Foreskin keratinocyte (primary cell): ENCODE measurements at places on chromosomes 12 and 14. TPM values are rescaled to one million over a fixed set of nuclear protein-coding genes. Genes with fewer than 3 reads are reported as not detected.

Gene NPFF
- polyA plus RNA-seq: 0.18 TPM in 1 of 2 replicates, not detected in the other

Gene LALBA
- not detected in 2 replicates for polyA plus RNA-seq

Gene PRH2
- not detected in 2 replicates for polyA plus RNA-seq

- no peak for DNase-seq
Measured at GRCh38 chr14:22084393-22085281, 411.0 kb upstream of the OR4E1 start.

- no peak for DNase-seq
Measured at GRCh38 chr14:100554082-100554677, 33.0 kb downstream of the BEGAIN start.

- DNase-seq: peak; percentile 84
Measured at GRCh38 chr12:89960011-89960507, 251.4 kb upstream of the ATP2B1 start.

GRCh38 chr14:103630364-103631108 is 1.5 kb downstream of the KLC1 start:
- DNase-seq: no peak

- no peak for DNase-seq
Measured at GRCh38 chr12:119729871-119730270, 61.9 kb downstream of the PRKAB1 start.

DNA sequence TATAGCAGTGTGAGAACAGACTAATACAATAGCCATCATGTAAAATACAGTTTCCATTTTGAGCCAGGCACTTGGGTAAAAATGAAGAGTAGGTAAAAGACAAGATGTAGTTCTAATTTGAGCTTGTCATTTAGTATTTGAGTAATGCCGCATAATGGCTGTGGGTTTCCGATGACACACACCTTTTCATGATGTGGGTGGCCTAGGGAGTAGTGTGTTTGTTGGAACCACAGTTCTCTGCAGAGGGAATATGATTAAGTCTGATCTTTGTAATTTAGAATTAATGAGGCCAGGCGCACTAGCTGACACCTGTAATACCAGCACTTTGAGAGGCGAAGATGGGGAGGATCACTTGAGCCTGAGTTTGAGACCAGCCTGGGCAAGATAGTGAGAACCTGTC is 61.8 kb downstream of the RCOR1 start:
- DNase-seq: peak; percentile 62

DNA sequence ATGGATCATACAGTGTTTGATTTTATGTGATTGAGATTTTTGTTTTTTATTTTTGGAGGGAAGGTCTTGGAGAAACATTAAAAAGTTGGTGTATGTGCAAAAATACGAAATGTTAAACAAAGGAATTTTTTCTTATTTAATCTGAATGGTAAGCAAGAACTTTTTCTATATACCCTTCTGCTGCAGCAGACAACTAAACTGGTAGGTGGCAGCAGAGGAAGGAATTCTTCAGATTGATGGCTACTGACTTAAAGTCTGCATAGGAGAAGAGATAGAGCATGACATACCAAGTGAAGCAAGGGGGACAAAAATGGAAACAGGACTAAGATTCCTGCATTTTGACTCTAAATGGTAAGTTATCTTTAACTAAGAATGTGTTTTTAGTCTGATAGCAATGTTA is 42.0 kb upstream of the A2ML1 start:
- DNase-seq: peak; percentile 40

- DNase-seq: no peak
Measured at GRCh38 chr12:11622876-11623281, 26.6 kb upstream of the ETV6 start.

DNA sequence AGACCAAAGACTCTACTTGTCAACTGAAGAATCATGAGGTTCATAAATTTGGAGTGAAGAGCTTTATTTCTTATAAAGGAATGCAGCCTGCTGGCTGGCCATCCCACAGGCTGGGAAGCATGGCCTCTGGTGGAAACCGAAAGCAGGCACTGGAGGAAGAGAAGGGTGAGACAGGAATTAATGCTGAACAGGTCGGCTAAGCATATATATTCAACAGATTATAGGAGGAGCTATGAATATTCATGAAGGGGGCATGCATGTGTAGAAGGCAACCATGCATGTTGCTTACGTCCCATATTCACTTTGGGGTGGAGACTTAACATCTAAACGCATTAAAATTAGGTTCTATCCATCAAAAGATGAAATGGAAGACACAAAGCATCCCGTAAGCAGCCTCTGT is 20.6 kb upstream of the RGS6 start:
- no peak for DNase-seq

- DNase-seq: peak; percentile 76
Measured at GRCh38 chr12:108724054-108724889, 7.0 kb downstream of the CORO1C start.

GRCh38 chr12:76669981-76670380 is 93.9 kb upstream of the ZDHHC17 start:
- no peak for DNase-seq

- DNase-seq: peak; percentile 40
Measured at GRCh38 chr12:39239490-39240486, 203.1 kb downstream of the KIF21A start.

- DNase-seq: peak; percentile 73
Measured at GRCh38 chr14:67987606-67988005, 168.0 kb downstream of the RAD51B start.

GRCh38 chr12:47901063-47901717 is 3.6 kb downstream of the VDR start:
- no peak for DNase-seq

- no peak for DNase-seq
Measured at GRCh38 chr12:49869816-49870500, 27.1 kb upstream of the BCDIN3D start.

DNA sequence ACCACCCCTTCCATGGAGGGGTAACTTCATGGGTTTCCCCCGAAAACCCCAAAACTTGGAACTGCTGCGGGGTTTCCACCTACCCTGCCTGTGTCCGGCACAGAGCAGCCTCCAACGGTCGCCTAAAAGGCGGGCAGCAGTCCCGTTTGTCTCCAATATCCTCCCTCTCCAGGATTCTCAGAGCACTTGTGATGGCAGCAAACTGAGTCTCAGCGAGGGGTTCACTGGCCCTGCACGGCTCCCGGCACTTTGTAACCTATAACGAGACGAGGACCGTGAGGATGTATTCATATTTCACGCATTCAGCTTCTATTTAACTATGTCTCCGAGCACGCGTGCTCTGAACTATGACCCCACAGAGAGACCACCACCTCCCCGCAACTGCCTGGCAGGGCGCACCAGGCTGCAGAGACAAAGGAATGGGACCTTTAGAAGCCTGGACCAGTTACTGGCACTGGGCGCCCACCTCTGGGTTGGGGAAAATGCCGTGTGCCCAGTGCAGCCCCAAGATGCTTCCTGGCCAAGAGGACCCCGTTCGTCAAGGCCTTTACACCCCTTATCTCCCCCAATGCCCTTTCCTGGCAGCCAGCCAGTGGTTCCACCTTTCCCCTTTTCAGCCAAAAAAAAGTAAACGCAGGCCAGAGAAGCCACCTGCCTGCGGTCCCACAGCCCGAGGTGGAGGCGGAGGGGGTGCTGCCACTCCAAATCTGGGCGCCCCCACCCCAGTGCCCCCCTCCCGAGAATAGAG is 173.1 kb upstream of the RTL1 start:
- no peak for DNase-seq

DNA sequence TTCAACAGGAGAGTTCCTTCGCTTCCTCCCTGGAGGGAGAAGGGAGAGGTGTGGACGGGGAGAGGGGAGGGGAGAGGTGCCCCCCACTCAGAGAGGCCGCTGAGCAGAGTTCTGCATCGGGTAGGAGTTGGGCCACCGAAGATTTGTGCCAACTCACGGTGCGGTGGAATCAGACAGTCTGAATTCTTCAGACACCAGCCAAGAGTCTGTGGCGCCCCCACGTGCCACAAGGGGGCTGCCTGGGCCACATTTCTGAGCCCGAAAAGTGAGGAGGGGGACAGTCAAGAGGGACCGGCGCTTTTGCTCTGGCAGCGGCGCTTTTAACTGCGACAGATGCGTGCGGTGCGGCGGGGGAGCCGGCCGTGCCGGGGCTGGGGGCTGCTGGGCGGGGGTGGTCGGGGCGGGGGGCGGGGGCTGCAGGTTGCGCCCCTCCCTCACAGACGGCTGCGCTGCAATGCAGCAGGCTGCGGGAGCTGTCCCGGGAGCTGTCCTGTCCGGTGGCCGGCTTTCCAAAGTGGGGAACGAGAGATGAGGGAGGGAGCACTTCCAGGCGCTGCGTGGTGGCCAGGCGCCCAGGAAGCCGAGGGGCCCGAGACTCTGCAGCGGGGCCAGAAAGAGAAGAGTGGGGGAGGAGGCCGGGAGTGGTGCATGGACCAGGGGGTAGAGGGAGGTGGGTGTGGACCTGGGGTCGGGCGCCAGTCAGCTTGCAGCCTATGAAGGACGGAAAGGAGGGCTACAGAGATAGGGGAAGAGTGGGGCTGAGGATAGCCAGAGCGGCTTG is 975 bp upstream of the RTL1 start:
- DNase-seq: no peak

GRCh38 chr14:100823413-100824080 is 2.4 kb upstream of the MEG3 start:
- DNase-seq: no peak

GRCh38 chr14:76727384-76727783 is 33.9 kb upstream of the VASH1 start:
- no peak for DNase-seq

- DNase-seq: no peak
Measured at GRCh38 chr12:94538318-94538717, 78.7 kb upstream of the CEP83 start.

GRCh38 chr14:76541594-76542219 is 165.8 kb downstream of the ESRRB start:
- DNase-seq: no peak

DNA sequence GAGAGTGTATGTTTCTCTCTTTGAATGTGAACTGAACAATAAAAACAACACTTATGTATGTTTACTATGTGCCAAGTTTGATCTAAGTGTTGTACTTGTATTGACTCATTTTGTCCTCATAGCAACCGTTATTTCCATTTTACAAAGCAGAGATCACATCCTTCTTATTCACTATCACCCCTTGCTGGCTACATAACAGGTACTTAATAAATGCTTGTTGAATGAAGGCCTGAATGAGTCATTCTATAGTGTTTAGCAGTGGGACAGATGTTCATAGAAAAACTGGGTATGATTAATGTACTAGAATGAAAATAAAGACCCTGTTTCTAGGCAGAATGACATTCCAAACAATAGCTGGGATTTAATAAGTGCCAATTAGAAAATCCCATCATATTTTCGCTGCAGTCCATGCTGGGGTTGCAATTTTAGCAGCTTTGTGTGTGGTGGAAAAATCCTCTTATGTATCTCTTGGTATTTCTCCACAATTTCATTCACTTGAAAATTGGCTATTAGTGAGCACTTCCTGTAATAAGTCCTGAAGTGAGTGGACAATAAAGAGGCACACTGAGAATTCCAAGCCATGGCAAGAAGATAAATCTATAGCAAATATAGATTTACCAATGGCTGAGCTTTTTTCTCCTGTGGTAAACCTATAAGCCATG is 86.0 kb downstream of the FAR2 start:
- DNase-seq: peak; percentile 74

GRCh38 chr14:22892488-22892887 is 9.5 kb downstream of the REM2 start:
- no peak for DNase-seq

DNA sequence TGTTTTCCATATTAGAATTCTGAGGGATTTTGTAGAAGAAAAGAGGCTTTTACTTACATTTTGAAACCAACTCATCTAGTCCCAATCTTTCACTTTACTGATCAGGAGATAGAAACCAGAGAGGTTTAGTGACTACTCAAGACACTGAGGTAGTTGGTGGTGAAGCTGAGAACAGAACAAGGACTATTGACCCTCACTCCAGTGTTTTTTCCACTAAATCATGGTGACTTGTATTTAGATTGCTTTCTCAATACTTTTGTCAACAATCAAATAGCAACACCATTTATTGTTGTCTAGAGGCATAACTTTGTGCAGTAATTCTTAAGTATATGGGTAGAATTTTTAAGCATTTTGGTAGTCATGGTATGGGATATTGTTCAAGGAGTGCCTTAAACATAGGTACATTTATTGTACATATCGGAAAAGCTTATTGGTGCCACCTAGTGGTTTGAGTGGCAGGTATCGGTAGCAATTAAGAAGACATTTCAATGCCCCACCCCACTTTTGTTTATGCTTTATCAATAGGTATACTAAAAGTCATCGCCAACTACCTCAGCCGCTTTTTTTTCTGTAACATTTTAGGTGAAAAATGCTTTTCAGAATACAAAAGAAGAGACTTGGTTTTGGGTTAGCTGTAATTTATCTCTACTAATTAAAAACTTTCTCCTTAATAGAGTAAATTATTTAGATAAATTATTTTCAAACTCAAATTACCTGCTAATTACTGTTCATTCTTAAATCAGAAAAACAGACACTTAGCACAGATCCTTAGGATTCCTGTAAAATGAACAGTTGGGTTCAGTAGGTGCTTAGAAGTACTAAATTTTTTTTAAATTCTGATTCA is 47.3 kb upstream of the PAWR start:
- peak; percentile 61 for DNase-seq

- no peak for DNase-seq
Measured at GRCh38 chr14:81533212-81533535, 479 bp downstream of the SEL1L start.
